ENCODE measurements at places on chromosomes 11 and 22.

- no peak for DNase-seq
Measured at GRCh38 chr11:123428116-123428715, 1.9 kb upstream of the GRAMD1B start.

GRCh38 chr11:106077609-106078455, at the start of gene AASDHPPT:
Gene AASDHPPT, plus strand, starts transcription at chr11:106077662. Its CDS starts 49 bp downstream, at chr11:106077711.
- peak; percentile 71 for DNase-seq

DNA sequence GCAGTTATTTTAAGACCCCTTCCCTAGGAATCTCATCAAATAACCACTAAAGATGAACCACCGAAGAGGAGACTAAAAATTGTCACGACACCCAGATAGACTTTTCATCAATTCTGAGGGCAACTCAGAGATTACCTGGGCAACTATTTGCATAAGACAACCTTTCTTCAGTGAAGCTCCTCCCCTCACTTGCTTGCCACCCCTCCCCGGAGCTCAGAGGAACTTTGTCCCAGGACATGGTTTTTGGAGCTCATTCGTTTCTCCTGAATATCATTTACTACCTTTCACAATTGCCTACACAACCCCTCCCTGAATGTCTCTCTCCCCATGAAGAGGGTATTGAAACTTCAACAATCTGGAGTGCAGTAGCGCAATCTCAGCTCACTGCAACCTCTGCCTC, 3.9 kb downstream of the AGBL2 start:
- no peak for DNase-seq

- DNase-seq: no peak
Measured at GRCh38 chr11:76623884-76624419, 46.6 kb downstream of the LRRC32 start.

GRCh38 chr11:46537121-46537520, 56.7 kb downstream of the AMBRA1 start:
- DNase-seq: no peak

GRCh38 chr11:58628446-58628845, 6.0 kb downstream of the CNTF start:
- no peak for DNase-seq

DNA sequence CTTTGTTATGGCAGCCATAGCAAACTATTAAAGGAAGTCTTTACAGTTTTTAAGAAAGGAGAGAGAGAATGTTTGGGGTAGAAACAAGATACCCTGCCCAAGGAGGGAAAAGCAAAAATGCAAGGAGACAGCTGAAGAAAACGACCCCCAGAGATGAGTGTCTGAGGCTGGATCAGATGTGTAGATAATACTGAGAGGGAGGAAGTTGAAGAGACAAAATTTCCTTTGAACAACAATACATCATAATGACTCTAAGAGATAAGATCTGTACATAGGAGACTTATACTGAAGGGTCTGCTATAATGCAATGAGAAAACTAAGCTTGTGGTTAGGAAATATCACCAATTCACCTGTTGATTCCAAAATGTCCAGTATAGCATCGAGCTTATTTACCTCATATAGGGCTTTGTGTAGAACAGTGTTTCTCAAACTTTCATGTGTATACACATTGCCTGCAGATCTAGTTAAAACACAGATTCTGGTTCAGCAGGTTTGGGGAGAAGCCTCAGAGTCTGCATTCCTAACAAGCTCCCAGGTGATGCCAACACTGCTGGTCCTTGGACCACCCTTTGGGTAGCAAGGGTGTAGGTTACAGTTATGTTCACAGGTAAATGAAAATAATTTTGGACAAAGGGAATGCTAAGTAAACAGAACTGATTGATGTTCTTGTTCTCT, 5.8 kb upstream of the CEP295 start:
- no peak for DNase-seq

DNA sequence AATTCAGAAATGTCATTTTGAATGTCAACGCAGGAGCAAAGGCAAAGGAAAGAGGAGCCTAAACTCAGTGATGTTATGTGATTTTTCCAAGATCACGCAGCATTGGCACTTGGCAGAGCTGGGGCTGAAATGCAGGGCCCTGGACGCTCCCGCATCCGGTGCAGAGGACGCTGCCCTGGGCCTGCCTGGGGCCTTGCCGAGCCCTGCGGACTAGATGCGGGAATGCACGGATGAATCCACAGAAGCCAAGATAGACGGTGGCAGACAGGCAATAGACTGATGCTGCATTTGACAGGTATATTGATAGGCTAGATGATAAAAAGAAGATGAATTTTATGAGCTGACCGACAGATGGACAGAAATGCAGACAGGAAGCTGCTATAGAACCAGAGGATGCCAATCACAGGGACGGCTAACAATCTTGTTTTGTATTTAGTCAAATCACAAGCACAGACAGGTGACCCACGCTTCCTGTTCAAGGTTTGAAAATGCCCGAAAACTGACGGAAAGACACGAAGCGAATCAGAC, 696 bp upstream of the MARK2 start:
- DNase-seq: no peak

DNA sequence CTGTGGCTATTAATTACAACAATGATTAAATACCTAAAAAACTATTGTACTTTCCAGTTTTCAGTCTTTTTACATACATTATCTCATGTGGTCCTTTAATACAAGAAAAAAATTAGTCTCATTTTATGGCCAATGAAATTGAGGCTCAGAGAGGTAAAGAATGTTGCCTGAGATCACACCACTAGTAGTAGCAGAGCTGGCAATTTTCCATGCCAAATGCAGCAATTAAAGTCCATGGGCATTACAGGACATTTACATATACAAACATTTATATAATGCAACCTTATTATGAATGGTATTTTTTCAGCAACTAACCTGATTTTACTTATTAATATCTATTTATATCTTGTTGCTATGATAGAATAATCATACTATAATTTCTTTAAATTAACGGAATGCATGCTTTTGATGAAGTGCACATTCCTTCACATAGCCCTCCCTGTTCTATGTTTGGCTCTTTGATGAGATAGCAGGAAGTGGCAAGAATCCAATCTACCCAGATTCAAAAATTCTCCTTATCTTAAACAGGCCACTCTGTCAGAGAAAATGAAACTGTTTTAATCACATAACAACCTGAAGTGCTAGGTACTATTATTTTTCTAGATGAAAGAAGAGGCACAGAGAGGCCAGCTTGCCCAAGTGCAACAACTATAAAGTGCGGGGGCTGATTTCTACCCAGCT, 120.9 kb upstream of the LDLRAD3 start:
- DNase-seq: no peak

GRCh38 chr11:1888811-1889210, 2.9 kb downstream of the PRR33 start:
- no peak for DNase-seq

- DNase-seq: no peak
Measured at GRCh38 chr11:72237112-72237931, 6.7 kb downstream of the PHOX2A start.

DNA sequence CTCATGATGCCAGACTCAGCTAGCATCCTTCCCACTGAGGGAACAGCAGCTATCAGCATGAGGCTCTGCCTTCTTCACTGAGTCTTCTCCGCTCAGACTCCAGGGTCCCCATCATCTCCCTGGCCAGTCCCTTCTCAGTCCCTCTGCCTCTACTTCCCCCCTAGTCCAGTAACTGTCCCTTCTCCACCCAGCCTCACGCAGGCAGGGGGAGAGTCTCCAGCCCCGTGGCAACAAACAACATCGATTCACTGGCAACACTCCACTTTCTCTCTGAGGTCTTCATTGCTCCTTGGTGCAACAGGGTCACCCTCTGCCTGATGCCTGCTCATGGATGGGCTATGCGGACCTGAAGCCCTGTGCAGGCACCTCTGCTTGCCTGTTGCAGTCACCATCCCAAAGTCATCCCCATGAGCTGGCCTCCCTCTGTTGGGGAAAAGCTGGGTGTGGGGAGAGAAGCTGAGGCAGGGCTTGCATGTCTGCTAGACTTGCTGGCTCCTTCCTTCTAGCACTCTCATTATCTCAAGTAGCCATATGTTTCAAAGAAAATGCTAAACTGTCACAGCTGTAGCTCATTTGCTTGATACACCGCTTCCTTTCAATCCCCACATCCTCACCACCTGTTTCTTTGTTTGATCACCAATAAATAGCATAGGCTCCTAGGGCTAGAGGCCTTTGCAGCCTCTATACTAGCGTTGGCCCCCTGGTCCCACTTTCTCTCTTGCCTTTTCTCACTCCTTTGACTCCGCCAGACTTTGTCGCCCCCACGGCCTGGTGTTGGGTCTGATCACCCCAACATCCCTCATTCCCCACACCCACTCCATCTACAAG, 4.3 kb upstream of the BCR start:
- no peak for DNase-seq

DNA sequence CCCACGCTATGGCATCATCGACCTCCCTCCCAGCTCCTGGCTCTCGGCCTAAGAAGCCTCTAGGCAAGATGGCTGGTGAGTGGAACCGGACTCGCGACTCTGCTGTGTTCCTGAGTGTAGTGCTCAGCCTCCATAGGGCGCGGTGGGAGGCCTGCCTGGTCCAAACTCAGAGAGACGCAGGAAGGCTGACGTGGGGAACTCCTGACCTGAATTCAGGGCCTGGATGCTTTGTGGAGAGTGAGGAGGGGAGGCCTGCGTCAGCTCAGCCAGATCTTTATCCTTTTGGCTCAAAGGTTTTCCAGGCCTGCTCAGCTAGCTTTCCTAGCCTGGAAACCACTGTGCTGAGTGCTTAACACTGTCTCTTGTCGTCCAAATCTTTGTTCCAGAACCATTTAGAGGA, 8.0 kb downstream of the TIRAP start:
- no peak for DNase-seq

- no peak for DNase-seq
Measured at GRCh38 chr11:14519597-14519916, 629 bp downstream of the PSMA1 start.

GRCh38 chr11:120529911-120530310, 18.4 kb downstream of the GRIK4 start:
- no peak for DNase-seq

GRCh38 chr11:121486054-121486453, 33.3 kb upstream of the SORL1-AS1 start:
- no peak for DNase-seq

DNA sequence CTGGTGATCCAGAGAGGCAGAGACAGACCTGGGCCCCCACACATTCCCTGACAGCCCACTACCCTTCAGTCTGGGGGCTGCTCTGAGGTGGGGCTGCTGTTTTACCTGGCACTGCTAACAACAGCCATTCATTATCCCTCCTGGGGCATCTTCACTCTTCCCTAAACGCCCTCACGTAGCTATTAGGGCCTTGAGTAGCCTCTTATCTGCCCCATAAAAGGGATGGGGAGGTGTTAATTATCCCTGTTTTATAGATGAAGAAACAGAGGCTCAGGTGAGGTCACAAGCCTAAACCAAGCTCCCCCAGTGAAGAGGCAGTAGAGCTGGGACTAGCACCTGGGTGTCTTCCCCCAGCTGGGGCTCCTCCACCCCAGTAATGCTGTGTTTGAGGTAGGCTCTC, 79.5 kb downstream of the KIAA1671 start:
- DNase-seq: no peak

DNA sequence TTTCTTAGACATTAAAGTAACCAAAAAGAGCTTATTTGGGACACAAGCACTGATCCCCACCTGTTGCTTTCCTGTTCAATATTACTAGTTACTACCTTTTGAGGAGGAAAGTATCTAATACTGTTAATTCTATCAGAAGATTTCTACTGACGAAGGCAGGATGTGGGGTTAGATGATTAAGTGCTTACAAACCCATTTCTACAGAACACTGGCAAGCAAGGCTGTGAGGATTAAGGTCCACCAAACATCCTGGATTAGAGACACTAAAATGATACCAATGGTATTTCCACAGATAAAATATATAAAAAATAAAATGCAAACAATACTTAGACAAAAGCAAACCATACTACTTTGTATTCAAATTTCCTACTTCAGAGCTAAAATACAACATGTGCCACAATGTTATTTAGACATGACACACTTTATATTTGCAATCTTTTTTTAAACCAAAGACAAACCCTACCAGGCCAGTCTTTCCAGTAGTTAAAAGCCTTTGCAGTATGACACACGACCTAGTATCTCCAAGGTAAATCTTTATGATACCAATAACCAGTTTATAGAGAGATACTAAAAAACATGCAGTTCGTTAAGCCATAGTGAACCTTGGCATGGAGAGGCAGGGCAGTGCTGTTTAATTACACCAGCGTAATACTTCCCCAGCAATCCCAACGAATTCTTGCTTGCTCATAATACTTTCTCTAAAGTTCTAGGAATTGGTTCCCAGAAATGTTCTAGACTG, 71.2 kb upstream of the TP53AIP1 start:
- DNase-seq: no peak

DNA sequence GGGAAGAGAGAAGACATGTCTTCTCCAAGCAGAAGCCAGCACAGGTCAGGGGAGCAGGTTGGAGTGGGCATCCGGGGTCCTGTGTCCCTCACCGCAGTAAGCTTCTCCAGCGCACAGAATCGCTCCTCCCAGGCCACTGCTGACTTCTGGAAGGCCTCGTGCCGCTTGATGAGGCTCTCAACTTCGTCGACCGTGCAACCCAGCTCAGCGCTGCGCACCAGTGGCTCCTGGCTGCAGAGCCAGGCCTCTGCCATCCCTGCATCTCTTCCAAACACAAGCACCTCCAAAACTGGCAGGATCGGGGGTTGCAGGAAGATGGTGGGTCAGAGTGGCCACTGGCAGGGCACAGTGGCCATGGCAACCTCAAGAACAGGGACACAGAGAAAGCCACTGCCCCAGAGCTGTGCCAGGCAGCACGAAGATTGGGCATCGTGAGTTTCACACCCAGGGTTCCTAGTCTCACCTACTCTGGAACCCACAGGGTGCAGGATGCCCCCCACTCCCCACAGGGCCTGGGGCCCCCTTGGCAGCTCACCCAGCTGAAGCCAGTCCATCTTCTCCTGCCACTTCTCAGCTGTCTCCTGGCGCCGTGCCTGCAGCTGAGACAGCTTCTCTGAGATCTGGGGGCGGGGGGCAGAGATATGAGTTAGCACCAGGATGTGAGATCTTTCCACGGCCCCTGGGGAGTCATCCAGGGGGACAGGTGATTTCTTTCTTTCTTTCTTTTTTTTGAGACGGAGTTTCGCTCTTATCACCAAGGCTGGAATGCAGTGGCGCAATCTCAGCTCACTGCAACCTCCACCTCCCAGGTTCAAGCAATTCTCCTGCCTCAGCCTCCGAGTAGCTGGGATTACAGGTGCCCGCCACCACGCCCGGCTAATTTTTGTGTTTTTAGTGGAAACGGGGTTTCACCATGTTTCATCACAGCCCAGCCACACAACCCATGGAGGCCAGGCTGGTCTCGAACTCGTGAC, 11.2 kb upstream of the RBM4B start:
- DNase-seq: no peak

GRCh38 chr11:78646564-78647185, 72.0 kb upstream of the NARS2 start:
- peak; percentile 25 for DNase-seq

- DNase-seq: no peak
Measured at GRCh38 chr11:61545341-61545740, 35.5 kb downstream of the SYT7 start.

- DNase-seq: no peak
Measured at GRCh38 chr11:58525037-58525614, 17.2 kb upstream of the OR5B21 start.

All from SW 1271 (cell line).